ENCODE measurements at places on chromosomes 11 and 22. TPM values are rescaled to one million over a fixed set of nuclear protein-coding genes. Genes with fewer than 3 reads are reported as not detected.

Gene RHOD
- total RNA-seq, result 1.2 TPM

GRCh38 chr22:46132830-46133587 is 17.3 kb upstream of the PPARA start:
- ATAC-seq, result no peak

- ATAC-seq, result peak; percentile 62
These were observed 86.2 kb upstream of the SORL1-AS1 start for GRCh38 chr11:121539000-121539399.

Gene ST14
- 0.09 TPM for total RNA-seq

Gene OR5B21
- 3.6 TPM for total RNA-seq

GRCh38 chr11:942823-943222 is 17.2 kb downstream of the AP2A2 start:
- no peak for ATAC-seq

Gene SLC43A1
- 20.0 TPM for total RNA-seq

DNA sequence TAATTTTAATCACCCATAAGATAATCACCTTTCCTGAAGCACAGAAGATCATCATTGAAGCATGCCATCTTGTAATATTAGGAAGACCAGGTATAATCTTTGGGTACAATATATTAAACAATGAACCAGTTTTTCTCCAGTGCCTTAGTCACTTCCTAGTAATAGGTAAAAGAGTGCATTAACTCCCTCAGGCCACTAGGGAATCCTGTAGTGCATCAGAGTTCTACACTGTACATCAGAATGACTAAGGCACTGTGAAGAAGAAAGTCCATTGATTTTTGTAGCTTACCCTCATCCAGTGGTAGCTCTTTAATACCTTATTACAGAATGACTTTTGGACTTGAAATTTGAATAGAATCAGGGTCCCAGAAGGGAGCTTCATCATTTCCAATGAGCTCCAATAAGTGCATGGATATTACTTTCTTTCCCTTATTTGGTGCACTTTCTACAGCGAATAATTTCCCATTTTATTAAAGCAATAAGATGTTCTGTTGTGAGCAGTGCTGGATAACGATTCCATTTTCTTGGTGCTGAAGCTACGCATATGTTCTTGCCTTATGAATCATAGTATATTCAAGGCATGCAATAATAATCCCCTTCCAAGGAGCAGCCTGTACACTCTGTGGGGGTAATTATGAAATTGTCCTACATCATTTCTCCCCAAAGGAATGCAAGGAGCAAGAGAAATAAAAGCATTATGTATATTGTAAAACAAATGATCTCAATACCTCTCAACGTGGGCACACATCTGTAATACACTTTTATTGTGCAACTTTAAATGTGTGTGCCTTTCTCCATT is 4.7 kb downstream of the C11orf87 start:
- no peak for ATAC-seq

Data from activated T-helper 17 cell treated with anti-CD3 and anti-CD28 coated beads, Interleukin-2, amount 50 U/mL, for 72 hours (primary cell).